Caco-2 (cell line): ENCODE measurements at places on chromosomes 11 and 22. TPM values are rescaled to one million over a fixed set of nuclear protein-coding genes. Genes with fewer than 3 reads are reported as not detected.

GRCh38 chr11:47216121-47216798 is 1.5 kb downstream of the DDB2 start:
- peaks cover 23% of the 10 kb centered on the region for H3K4me1 ChIP-seq
- H3K27ac ChIP-seq = peak overlapping the region; percentile 88
- peak overlapping the region; percentile 73 for H3K4me3 ChIP-seq
- H3K36me3 ChIP-seq = peaks cover 3% of the 10 kb centered on the region

DNA sequence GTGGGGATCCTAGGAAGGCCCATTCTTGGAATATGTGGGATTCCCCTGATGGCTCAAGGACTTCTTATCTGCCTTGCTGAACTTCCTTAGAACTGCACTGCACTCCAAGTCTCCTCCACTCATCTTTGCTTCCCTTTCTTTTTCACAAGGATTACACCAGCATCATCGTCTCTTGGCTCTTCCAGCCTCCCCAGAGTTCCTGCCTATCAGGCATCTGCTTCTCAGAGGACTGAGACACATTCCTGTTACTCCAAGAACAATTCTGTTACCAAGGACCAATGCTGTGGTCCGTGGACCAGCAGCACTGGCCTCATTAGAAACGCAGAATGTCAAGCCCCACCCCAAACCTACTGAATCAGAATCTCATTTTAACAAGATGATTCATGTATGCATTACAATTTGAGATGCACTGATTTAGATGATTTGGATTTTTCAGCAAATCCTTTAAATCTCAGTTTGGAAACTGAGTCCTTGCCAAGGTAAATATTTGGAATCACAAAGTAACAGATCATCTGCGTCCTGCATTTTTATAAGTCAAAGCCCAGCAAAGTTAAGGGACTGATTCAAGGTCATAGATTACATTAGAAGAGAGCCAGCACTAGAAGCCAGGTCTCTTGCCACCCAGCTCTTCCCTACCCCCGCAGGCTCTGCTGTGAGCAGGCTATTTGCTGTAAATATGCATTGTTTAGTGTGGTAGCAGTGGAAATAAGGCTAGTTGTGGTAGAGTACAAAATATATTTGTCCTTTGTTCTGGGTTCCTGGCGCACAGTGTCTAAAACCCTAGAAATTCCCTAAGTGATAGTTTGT is 110.9 kb downstream of the SWAP70 start:
- H3K27me3 ChIP-seq = no peaks in the 10 kb centered on the region
- H3K4me3 ChIP-seq = no peak overlapping the region
- H3K27ac ChIP-seq = no peak overlapping the region
- H3K36me3 ChIP-seq = no peaks in the 10 kb centered on the region
- peaks cover 33% of the 10 kb centered on the region for H3K4me1 ChIP-seq

GRCh38 chr11:78691215-78691614 is 116.6 kb upstream of the NARS2 start:
- peaks cover 2% of the 10 kb centered on the region; the same call in 1 of the 2 replicates for H3K27me3 ChIP-seq
- DNase-seq = no peak
- H3K27ac ChIP-seq = no peak overlapping the region
- no peak overlapping the region for H3K4me3 ChIP-seq
- H3K4me1 ChIP-seq = 0 out of 2 replicates have a peak, but pooled peaks cover 6% of the 10 kb centered on the region
- H3K36me3 ChIP-seq = no peaks in the 10 kb centered on the region

Gene RAB36
- 0.52 and 0.97 TPM in 2 replicates for total RNA-seq

DNA sequence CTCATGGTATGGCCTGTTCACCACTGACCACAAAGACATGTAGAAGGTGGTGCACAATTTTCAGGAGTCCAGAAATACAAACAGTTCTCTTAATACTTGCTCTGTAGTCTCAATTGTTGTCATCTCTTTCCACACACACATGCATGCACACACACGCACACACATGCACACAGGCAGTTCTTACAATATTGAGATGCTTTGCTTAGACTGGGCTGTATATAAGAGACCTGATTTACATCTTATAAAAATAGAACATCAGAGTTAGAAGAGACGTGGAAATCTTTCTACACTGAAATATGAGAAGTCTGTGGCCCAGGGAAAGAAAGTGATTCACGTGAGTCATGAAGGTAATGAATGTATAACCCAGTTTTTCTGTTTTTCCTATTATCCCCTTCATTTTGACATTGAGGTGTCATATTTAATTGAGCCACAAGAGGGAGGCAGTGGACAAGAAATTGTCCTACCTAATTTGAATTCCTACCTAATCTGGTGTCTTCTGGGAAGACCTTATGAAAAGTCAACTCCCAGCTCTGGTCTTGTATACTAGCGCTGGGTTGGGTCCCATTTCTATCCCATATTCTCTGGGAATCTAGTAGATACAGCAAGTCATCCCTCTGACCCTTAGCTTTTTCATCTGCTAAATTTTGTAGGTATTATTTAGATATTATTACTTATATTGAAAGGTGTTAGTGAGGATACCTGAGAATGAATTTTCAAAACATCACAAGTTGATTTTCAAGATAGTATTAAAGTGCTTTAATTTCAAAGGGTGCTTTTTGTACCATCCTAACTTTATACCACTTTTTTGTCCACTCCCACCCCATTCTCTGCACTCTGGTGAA is 14.9 kb upstream of the MS4A4A start:
- peak; percentile 62 for DNase-seq
- no peaks in the 10 kb centered on the region for H3K4me1 ChIP-seq
- H3K27ac ChIP-seq = no peak overlapping the region
- no peak overlapping the region for H3K4me3 ChIP-seq
